ENCODE measurements at places on chromosomes 3 and 15.

- no peak for DNase-seq
Observed at GRCh38 chr3:136658946-136659682, 93.1 kb downstream of the STAG1 start.

DNA sequence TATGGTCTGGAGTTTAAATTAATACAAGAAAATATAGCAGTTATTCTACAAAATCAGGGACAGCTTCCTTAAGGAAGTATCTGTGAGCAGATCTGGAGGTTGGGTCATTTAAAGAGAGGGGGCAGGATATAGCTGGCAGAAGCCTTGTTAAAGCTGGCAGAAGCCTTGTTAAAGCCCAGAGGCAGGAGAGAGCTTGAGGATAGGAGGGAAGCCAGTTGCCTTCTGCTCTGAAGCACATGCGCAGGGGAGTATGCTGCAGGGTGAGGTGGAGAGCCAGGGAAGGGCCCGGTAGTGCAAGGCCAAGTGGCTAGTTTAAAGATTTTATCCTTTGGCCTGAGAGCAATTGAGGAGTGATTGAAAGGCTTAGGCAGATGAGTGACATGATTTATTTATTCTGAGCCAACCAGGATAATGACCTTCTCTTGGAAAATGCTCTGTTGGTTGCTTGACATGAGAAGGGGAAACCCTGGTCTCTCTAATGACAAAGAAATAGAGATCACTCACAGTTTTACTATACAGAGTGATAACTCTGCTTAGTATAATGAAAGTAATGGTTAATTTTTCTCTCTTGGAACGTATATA is 3.9 kb downstream of the EAF1 start:
- no peak for DNase-seq

GRCh38 chr3:58963928-58964503 is 85.8 kb downstream of the CFAP20DC start:
- no peak for DNase-seq

GRCh38 chr3:168425936-168426595 is 330.3 kb upstream of the GOLIM4 start:
- DNase-seq, result no peak

DNA sequence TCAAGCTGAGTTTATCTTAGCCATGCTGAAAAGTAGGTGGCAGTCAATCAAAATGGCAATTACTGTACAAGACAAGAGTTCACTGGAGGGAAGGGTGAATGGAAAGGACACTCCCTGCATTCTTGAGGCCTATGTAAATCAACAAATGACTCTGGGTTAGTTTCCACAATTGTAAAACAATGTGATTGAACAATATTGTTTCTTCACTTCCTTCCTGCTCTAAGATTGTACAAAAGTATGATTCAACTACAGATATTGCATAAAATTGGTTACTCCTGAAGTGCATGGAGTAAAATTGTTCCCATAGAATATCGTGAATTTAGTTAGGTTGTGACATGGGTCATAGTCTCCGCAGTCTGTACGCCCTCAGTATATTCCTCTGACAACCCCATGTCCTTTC is 277.6 kb downstream of the LPP start:
- DNase-seq, result no peak

All from DMS153 (cell line).